RPMI7951 (cell line): ENCODE measurements at places on chromosomes 4 and X. TPM values are rescaled to one million over a fixed set of nuclear protein-coding genes. Genes with fewer than 3 reads are reported as not detected.

Gene USP51
- 0.49 and 1.1 TPM in 2 replicates for total RNA-seq

Gene SCOC
- 57.7 and 80.4 TPM in 2 replicates for total RNA-seq

DNA sequence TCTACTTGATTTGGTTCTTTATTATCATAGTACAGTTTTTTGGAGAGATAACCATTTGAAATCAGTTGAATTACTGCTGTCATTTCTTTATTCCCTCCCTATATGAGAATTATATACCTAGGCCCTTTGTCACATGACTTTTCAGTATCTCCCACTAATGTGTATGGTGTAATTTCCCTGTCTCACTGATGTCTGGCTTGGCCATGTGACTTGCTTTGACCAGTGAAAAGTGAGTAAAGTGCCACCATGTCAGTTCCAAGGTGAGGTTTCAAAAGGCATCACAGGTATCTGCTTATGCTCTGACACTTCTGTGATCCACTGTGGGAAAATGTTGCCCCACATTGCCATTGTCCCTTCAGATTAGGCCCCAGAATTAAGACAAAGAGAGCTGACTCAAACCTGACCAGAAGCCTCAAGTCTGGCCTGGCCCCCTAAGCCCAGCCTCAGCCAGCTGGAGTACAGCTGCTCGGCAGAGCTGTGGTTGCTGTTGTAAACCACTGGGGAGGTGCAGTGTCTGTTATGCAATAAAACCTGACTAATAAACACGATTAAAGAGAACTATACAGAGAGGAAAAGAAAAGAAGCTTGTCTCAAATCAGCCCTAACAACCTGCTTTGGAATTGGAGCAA is 27.5 kb downstream of the SETD7 start:
- DNase-seq, result peak; percentile 82

Gene TREX2
- not detected in 2 replicates for total RNA-seq

GRCh38 chr4:77202491-77202890 is 45.5 kb downstream of the CCNG2 start:
- DNase-seq, result no peak

DNA sequence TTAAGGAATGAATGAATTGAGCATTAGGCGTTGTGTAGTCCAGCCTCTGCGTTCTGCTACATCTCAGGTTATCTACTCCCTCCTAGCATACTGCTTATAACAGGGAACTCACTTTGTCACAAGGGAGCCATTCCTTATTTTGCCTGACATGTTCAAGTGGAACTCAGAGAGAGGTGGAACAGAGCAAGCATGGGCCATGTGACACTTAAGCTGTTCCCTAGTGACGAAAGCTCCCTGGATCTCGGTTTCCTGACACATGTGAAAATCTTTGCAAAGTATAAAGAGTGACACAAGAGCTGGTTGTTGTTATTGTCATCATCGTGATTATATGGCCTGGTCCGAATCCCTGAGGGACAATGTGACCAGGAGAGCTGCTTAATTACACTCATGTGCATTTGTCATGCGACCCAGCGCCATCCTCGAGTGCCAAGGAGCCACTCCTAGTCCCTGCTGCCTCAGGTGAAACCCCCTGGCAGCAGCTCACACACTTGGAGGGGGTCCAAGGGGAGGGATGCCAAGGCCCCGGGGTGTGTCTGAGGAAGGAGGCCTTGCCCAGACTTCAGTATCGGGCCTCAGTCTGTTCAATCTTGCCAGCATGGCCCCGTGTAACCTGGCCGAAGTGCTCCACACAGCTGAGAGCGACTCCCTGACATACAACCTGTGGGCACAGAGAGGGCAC is 98.5 kb upstream of the MAP3K15 start:
- no peak for DNase-seq

DNA sequence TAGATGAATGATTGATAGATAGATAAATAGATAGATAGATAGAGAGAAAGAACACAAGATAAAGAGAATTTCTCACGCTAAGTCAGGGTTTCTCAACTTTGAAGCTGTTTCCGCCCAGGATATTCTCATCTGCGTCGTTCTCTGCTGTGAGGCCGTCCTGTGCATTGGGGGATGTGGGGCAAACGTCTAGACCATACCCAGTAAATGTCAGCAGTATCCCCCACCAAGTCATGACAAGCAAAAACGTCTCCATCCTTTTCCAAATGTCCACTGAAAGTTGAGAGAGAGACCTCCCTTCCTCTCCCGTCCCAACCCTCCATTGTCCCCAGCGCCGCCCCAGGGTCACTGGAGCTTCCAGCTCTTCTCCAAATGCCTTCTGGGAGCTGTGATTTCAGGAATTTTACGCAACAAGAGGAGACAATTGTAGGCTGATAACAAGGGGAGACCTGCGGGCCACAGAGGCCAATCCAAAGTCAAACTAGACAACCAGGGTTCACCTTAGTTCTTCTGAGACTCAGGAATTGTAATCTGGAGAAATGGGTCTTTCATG is 8.9 kb upstream of the CRLF2 start:
- DNase-seq, result no peak

DNA sequence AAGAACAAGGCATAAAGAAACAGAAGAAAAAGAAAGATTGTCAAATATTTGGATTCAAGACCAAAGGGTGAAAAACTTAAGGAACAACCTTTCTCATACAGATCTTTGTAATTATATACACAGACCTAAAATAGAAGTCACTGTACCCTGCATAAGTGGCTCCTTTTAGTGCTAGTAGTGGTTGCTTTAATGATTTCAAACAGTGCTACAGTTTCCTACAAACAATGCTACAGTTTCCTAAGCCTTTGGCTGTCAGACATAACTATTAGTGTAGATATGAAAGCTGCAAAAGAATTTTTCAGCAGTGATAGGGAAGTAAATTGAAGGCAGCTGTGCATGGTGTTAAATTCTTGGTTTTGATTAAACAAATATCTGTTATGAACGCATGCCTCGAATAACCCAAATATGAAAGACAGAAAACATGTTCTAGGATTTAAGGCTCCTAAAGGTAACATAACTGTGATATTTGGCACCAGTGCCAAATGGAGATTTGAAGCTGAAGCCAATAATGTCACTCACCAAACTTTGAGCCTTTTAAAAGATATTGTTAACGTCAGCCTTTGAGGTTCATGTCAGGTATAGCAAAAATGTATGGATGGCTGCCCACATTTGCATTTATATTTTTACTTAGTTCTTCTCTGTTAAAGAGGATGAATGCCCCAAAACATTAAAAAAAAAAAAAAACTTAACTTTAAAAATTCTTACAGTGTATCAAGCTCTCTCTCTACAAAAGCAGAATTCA is 36.6 kb downstream of the SMARCAD1 start:
- DNase-seq, result no peak

DNA sequence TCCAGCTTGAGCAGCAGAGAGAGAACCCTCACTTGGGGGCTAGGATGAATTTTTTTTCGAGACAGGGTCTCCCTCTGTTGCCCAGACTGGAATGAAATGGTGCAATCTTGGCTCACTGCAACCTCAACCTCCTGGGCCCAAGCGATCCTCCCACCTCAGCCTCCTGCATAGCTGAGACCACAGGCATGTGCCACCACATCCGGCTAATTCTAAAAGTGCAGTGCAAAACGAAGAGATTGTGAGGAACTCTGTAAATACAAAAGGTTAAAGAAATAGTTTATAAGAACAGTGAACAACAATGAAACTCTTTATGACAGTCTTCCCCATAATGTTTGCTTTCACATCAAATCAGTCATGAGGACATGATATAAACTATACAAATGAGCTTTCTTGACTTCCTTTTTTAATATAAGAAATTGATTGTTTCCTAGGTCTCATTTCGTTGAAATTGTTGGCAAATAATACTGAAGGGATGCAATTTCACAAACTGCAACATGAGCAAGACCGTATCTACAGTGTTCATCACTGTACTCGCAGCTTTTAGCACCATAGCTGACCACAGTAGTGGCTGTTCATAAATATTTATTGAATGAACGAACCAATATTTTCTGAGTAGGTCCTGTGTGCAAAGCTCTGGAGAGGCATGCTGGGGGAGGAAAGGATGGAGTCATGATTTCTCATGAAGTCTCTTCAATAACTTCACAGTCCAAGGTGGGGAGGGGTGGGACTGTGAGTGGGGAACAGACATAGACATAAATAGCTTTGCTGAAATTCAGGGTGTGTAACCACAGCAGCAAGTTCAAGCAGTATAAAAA is 116.1 kb downstream of the SHROOM3 start:
- DNase-seq, result peak; percentile 66

DNA sequence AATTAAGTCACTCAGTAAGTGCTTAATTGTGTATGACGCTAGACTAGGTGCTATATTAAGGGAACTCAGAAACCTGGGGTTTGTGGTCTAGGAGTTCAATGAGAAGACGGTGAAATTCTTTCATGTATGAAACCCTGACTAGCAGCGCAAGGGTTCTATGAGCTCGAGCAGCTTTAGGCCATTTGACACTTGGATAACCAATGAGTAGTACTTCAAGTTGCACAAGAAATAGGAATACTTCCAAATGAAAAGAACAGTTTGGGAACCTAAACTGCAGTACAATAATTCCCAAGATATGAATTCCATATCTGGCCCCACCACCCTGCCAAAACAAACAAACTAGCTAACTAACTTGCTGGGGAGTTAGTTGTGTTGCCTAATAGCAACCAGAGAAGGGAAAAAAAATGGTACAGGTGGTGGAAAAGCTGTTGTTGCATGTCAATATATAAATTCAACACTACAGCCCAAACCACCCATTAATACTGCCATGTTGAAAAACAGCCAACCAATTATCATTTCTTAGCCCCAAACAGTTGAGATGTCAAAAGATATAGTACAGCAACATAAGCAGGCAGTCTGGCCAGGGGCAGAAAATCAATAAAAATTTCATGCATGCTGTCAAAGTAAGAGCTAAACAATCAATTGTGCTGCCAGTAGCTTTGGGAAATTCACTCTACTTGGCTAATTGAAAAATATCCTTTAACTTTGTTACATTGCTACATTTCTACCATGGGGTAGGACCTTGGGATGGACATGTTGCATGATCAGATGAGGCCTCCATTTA is 54.6 kb upstream of the MCF2 start:
- no peak for DNase-seq

GRCh38 chr4:3673176-3673575 is 93.0 kb upstream of the ADRA2C start:
- DNase-seq, result no peak
